Activated T-helper 2 cell treated with anti-CD3 and anti-CD28 coated beads, Interferon-gamma antibody, Interleukin-2, Interleukin-4, amounts not matched to agents 10 μg/mL and 5 μg/mL and 100 μg/mL, durations not matched to agents 14 hours and 24 hours and 36 hours (primary cell): ENCODE measurements at places on chromosomes 5 and 9. TPM values are rescaled to one million over a fixed set of nuclear protein-coding genes. Genes with fewer than 3 reads are reported as not detected.

DNA sequence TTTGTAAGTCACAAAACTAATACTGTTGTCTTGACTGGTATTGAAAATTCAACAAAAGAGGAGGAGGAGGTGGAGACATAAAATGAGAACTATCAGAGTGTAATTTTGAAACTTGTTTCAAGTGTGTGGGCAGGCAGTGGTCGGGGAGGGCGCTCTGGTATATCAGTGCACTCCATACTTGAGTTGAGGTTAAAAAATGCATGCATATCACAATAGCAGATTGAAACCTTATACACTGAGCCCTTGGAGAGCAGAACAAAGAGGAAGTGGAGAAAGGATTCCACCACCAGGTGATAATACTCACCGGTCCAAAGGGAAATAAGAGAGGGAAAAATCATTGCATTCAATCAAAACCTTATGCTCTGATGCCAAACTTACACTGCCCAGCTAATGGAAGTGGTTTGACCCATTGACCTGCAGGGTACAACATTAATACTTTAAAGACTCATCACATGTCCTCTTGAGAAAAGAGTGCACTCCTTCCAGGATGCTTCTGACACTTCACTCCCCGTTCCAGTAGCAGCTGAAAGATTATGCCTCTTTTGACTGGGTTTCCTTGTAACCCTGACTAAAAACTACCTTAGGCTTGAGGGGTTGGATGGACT lies 79.5 kb upstream of the FAM169A start:
- no peak for DNase-seq

GRCh38 chr9:88322906-88323566 lies 65.2 kb upstream of the SPIN1 start:
- peak; percentile 71 for DNase-seq

DNA sequence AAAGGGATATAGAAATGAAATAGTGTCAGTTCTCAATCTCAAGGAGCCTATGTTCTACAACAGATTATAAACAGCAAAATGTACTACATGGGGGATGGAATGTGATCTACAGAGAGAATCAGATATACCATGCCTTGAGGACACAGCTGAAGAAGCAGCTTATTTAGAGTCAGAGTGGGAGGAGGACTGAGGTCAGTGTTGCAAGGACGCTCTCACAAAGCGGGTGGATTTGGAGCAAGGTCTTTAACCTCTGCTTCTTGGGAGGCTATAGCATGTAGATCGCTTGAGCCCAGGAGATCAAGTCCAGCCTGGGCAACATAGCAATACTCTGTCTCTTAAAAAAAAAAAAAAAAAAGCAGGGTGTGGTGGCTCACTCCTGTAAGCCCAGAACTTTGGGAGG lies 32.8 kb upstream of the PLIN2 start:
- DNase-seq = no peak

DNA sequence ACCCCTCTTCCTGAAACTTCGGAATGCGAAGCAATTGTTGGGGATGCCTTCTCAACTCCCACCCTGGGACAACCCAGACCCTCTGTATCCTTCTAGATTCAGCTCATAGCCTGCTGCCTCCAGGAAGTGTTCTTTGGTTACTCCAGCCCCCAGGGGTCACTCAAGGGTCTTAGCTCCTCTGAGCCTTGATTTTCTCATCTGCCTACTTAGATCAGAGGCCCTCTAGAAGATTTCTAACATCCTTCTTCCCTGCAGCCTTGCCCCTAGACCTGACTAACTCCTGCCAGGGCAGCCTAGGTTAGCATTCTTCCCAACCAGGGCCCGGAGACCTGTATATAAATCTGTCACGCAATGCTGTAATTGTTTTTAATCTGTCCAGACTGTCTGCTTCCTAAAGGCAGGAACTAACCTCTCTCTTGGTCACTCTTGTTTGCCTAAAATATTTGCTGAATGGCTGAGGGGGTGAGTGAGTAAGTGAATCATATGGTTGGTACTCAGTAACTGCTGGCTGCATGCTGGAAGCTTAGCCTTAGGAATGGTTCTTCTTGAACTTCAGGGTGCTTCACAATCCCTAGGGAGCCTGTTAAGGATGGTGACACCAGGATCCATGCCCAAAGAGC lies 8.2 kb downstream of the GALNT10 start:
- DNase-seq = no peak

- DNase-seq = no peak
Measured at GRCh38 chr5:135167634-135168033, 133.6 kb upstream of the PITX1 start.

- no peak for DNase-seq
Measured at GRCh38 chr9:105206821-105207699, 37.4 kb upstream of the SLC44A1 start.

DNA sequence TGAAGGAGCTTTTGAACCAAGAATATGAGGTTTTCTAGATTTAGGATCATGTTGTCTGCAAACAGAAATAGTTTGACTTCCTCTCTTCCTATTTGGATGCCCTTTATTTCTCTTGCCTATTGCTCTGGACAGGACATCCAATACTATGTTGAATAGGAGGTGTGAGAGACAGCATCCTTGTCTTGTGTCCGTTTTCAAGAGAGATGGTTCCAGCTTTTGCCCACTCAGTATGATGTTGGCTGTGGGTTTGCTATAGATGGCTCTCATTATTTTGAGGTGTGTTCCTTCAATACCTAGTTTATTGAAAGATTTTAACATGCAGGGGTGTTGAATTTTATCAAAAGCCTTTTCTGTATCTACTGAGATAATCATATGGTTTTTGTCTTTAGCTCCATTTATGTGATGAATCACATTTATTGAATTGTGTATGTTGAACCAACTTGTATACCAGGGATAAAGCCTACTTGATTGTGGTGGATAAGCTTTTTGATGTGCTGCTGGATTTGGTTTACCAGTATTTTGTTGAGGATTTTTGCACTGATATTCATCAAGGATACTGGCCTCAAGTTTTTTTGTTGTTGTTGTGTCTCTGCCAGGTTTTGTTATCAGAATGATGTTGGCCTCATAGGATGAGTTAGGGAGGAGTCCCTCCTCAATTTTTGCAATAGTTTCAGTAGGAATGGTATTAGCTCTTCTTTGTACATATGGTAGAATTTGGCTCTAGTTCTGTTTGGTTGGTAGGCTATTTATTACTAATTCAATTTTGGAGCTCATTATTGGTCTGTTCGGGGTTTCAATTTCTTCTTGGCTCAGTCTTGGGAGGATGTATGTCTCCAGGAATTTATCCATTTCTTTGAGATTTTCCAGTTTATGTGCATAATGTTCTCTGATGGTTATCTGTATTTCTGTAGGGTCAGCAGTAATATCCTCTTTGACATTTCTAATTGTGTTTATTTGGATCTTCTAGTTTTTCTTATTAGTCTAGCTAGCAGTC lies 41.2 kb upstream of the IFNE start:
- DNase-seq = no peak

DNA sequence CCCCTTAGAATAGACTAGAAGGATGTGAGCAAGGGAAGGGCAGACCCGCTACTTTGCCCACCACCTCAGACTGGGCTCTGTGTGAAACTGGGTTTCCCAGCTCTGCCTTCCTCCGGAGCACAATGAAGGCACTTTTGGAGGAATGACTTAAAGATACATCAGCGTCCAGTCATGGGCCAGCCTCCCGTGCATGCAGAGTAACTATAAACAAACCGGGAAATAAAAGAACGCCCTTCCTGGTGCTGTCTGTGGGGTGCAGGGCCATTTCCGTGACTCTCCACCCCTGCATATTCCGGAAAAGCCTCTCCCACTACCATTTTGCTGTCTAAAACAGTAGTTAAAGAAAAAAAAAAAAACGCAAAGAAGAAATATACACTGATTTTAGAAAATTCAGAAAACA lies 165.9 kb upstream of the IRX4 start:
- DNase-seq = no peak

DNA sequence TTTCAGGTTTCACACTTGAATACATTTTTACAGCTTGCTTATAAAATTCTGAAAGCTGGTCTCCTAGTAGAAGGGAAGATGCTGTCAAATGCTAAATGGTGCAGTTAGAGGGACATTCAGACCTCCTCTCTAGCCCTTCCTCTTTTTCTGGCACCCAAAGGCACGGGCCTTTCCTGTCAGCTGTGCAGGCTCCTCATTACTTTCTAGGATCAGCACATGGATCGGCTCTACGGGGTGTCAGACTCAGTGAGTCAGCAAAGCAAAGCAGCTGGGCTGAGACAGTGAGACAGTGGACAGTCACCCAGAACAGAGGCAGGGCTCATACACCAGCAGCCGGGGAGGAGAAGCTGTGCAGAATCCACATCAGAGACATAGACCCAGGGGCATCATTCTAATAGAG lies 80.0 kb upstream of the TNC start:
- no peak for DNase-seq

The PLAA gene
- total RNA-seq = 36.4 and 42.0 TPM in 2 replicates

The SLC6A7 gene
- total RNA-seq = not detected in 2 replicates

The ZNG1C gene
- 34.5 and 40.3 TPM in 2 replicates for total RNA-seq
